ENCODE measurements at places on chromosomes 1 and 21.

DNA sequence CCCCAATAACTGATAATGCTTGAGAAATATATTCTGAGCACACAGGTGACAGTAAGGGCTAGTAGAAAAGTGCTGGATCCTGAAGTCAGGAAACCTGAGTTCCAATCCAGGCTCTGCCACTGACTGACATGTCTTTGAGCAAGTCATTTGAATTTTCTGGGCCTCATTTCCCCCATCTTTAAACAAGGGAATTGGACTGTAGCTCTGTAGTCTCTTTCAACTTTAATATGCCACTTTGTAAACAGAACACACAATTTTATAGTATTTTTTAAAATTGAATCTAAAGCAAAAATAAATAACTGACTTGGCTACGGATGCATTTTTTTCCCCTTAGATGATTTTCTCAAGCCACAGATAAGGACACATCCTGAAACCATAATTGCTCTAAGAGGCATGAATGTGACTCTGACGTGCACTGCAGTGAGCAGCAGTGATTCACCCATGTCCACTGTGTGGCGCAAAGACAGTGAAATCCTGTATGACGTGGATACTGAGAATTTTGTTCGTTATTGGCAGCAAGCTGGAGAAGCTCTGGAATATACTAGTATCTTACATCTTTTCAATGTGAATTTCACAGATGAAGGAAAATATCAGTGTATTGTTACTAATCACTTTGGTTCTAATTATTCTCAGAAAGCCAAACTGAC lies 37.0 kb downstream of the LRIG2 start:
- no peak for DNase-seq

- DNase-seq, result no peak
Observed at GRCh38 chr1:61647142-61647541, 77.8 kb downstream of the TM2D1 start.

- no peak for DNase-seq
Observed at GRCh38 chr1:21270086-21270689, 20.1 kb downstream of the ECE1 start.

GRCh38 chr1:160096274-160097116 lies 1.9 kb downstream of the IGSF8 start:
- DNase-seq, result no peak

GRCh38 chr1:235822685-235823084 lies 44.0 kb downstream of the LYST start:
- no peak for DNase-seq

- DNase-seq, result no peak
Observed at GRCh38 chr1:231020816-231021215, 19.2 kb downstream of the FAM89A start.

- no peak for DNase-seq
Observed at GRCh38 chr1:15507278-15507677, 16.7 kb downstream of the CASP9 start.

DNA sequence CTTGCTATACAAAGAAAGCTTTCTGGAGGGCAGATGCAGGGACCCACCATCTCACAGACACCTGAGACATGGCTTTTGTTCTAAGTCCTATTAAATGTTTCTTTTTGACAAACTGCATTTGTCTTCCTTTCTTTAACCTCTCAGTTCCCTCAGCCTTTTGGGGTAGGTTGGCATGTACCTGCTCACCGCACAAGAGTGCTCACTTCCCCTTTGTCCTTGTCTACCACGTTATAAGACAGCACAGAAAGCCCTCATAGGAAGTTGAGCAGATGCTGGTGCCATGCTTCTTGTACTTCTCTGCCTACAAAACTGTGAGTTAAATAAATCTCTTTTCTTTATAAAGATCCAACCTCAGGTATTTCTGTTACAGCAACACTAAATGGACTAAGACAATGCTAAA lies 31.9 kb upstream of the RGS21 start:
- no peak for DNase-seq

- DNase-seq, result no peak
Observed at GRCh38 chr1:86773341-86774288, 69.2 kb downstream of the SH3GLB1 start.

- no peak for DNase-seq
Observed at GRCh38 chr1:4048076-4048475, 148.0 kb upstream of the C1orf174 start.

- no peak for DNase-seq
Observed at GRCh38 chr1:113146242-113147072, 73.5 kb downstream of the LRIG2 start.

- DNase-seq, result no peak
Observed at GRCh38 chr1:245074232-245074747, 80.5 kb upstream of the KIF26B start.

DNA sequence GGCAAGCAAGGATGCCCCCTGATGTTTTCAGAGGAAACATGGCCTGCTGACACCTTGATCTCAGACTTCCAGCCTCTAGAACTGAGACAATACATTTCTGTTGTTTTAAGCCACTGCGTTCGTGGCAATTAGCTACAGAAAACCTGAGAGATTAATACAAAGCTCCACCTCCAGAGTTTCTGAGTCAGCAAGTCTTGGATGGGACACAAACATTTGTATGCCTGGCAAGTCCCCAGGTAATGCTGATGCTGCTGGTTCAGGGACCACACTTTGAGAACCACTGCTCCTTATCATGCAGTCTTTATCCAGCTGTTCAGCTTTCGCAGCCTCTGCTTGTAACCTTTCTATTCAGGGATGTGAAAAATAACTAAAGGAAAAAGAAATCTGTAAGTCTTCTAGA lies 565.7 kb upstream of the PLXNA2 start:
- DNase-seq, result no peak

DNA sequence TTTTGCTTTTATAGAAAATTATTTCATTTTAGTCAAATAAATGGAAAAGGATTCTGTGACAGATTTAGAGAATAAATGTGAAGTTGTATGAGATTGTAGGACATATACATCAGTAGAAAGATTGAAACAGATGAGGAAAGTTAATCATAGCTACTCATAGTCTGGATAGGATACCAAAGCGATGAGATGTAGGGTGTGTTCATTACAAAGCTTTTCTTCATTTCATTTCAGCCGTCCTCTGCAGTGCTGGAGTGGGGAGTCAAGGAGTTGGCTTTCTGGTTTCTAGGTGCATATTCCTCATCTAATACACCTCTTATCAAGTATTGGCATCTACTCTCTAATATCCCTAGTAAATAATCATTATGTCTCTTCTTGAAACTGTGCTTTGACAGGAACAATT lies 149.5 kb upstream of the NEGR1 start:
- no peak for DNase-seq
